ENCODE measurements at places on chromosomes 3 and 15.

DNA sequence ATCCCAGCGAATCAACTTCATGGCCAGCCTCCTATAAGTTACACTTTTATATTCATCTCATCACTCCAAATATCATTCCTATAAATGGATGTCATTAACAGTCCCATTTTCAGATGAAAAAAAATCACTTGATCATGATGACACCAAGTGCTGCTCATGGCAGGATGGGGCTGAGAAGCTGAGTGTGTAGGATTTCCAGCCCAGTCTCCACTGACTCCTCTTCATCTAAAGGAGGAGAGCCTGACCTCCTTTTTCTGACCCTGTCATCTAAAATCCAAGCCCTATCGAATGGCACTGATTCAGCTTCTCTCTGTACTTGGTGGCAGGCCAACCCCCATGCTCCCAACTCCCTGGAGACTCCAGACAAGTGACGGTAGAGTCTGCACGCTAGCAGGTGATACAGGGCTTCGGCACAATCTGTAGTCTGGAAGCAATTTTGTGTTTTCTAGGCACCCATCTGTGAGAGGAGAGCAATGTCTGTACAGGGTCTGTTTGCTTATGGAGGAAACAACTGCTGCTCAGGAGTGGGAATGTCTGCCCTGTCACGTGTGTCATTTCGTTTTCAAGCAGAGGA lies 103.2 kb downstream of the EPHB1 start:
- H3K27ac ChIP-seq = no peak overlapping the region
- no peak overlapping the region for H3K4me3 ChIP-seq
- no peaks in the 10 kb centered on the region for H3K4me1 ChIP-seq
- H3K27me3 ChIP-seq = no peaks in the 10 kb centered on the region

GRCh38 chr15:97791824-97792792 lies 168.4 kb upstream of the ARRDC4 start:
- H3K27me3 ChIP-seq = no peaks in the 10 kb centered on the region
- H3K36me3 ChIP-seq = no peaks in the 10 kb centered on the region
- no peak overlapping the region for H3K27ac ChIP-seq
- no peak for DNase-seq
- H3K4me1 ChIP-seq = no peaks in the 10 kb centered on the region

GRCh38 chr3:34141841-34142337 lies 343.5 kb downstream of the PDCD6IP start:
- no peaks in the 10 kb centered on the region for H3K36me3 ChIP-seq
- DNase-seq = no peak
- no peak overlapping the region for H3K27ac ChIP-seq
- H3K27me3 ChIP-seq = no peaks in the 10 kb centered on the region
- no peak overlapping the region for H3K4me3 ChIP-seq

- H3K4me1 ChIP-seq = no peaks in the 10 kb centered on the region
- H3K36me3 ChIP-seq = peaks cover 19% of the 10 kb centered on the region
- H3K4me3 ChIP-seq = no peak overlapping the region
- H3K27ac ChIP-seq = no peak overlapping the region
- no peaks in the 10 kb centered on the region for H3K27me3 ChIP-seq
These were observed 45.1 kb downstream of the SEC22A start for GRCh38 chr3:123246866-123247265.

DNA sequence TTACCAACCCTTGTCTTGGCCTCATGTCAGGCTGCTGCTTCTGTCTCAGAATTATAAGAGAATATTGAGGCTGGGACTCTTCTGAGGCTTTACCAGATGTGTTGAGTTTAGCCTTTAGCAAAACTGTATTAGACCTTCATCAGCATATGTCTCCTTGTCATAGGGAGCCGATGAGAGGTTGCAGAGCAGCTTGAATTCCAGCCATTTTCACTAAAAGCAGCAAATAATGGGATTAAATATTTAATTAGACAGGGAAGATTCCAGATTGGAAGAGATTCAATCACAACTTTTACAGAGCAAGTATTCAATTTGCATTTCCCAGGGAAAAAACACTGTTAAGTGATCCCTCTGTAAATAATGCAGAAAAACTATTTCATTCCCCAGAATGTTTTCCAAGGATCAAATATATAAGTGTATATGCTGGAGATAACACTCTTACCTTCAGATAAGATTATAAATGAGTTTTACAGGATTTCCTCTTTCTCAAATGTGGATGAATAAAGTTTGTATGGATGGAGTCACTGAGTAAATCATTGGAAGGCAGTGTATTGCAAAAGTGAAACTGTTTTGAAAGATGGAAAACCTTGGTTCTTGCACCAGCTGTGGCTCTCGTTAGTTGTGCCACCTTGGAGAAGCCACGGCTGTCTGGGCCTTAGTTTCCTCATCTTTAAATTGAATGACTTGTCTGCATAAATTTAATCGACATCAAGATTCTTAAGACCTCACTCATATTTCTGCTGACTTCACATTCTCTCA lies 466.4 kb upstream of the SGO1 start:
- H3K4me1 ChIP-seq = no peaks in the 10 kb centered on the region
- H3K27me3 ChIP-seq = no peaks in the 10 kb centered on the region
- DNase-seq = no peak
- H3K27ac ChIP-seq = no peak overlapping the region
- no peak overlapping the region for H3K4me3 ChIP-seq
- no peaks in the 10 kb centered on the region for H3K36me3 ChIP-seq

GRCh38 chr3:119195911-119196310 lies 22.5 kb downstream of the UPK1B start:
- H3K4me1 ChIP-seq = no peaks in the 10 kb centered on the region
- no peak overlapping the region for H3K4me3 ChIP-seq
- H3K36me3 ChIP-seq = no peaks in the 10 kb centered on the region
- no peaks in the 10 kb centered on the region for H3K27me3 ChIP-seq

GRCh38 chr3:20280257-20280656 lies 94.3 kb upstream of the SGO1 start:
- DNase-seq = peak; percentile 27
- H3K27ac ChIP-seq = no peak overlapping the region
- H3K4me3 ChIP-seq = no peak overlapping the region
- no peaks in the 10 kb centered on the region for H3K27me3 ChIP-seq
- H3K36me3 ChIP-seq = no peaks in the 10 kb centered on the region

GRCh38 chr3:4928277-4928789 lies 50.9 kb upstream of the BHLHE40 start:
- no peak for DNase-seq
- H3K27ac ChIP-seq = no peak overlapping the region
- no peaks in the 10 kb centered on the region for H3K36me3 ChIP-seq
- H3K4me1 ChIP-seq = no peaks in the 10 kb centered on the region
- H3K27me3 ChIP-seq = no peaks in the 10 kb centered on the region
- H3K4me3 ChIP-seq = no peak overlapping the region

GRCh38 chr3:61157414-61157813 lies 93.8 kb downstream of the FHIT start:
- no peak for DNase-seq
- no peaks in the 10 kb centered on the region for H3K36me3 ChIP-seq
- H3K27ac ChIP-seq = no peak overlapping the region
- H3K27me3 ChIP-seq = no peaks in the 10 kb centered on the region

- H3K27ac ChIP-seq = no peak overlapping the region
- DNase-seq = no peak
- H3K27me3 ChIP-seq = no peaks in the 10 kb centered on the region
- H3K4me3 ChIP-seq = no peak overlapping the region
These were observed 153.3 kb downstream of the NUP210 start for GRCh38 chr3:13266651-13267362.

DNA sequence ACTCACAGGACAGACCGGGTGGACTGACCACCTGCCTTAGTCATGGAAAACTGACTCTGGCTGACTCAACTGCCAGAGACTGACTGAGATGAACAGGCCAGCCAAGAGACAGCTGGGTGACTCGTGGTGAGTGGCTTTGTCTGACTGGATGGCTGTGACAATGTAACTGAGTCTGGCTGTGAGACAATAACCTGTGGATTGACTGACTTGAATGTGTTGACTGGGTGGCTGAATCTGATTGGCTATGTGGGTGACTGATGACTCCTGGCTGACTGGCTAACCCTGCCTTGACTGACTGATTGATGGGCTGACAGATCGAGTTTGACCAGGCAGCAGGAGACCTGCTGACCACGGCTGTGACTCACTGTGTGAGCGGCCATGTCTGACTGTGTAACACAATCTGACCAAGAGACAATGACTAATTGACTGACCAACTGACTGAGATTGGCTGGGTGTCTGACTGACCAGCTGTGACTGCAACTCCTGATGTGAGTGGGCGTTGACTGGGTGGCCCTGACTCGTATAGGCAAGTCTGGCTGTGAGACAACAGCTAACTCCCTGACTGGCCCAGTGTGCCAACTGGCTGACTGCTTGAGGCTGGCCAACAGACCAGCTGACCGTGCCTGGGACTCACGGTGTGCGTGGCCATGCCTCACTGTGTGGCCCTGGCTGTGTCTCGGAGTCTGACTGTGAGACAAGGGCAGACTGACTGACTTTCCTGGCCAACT lies 509.1 kb downstream of the SHQ1 start:
- no peaks in the 10 kb centered on the region for H3K36me3 ChIP-seq
- H3K4me1 ChIP-seq = peaks cover 3% of the 10 kb centered on the region
- no peak overlapping the region for H3K27ac ChIP-seq
- no peak overlapping the region for H3K4me3 ChIP-seq
- no peak for DNase-seq

GRCh38 chr15:78739206-78739605 lies 72.1 kb downstream of the ADAMTS7 start:
- H3K4me3 ChIP-seq = no peak overlapping the region
- H3K27me3 ChIP-seq = no peaks in the 10 kb centered on the region
- no peaks in the 10 kb centered on the region for H3K36me3 ChIP-seq

GRCh38 chr3:104291437-104291851 lies 1075.3 kb upstream of the ALCAM start:
- no peaks in the 10 kb centered on the region for H3K4me1 ChIP-seq
- no peaks in the 10 kb centered on the region for H3K27me3 ChIP-seq
- H3K27ac ChIP-seq = no peak overlapping the region
- H3K4me3 ChIP-seq = no peak overlapping the region
- no peaks in the 10 kb centered on the region for H3K36me3 ChIP-seq

DNA sequence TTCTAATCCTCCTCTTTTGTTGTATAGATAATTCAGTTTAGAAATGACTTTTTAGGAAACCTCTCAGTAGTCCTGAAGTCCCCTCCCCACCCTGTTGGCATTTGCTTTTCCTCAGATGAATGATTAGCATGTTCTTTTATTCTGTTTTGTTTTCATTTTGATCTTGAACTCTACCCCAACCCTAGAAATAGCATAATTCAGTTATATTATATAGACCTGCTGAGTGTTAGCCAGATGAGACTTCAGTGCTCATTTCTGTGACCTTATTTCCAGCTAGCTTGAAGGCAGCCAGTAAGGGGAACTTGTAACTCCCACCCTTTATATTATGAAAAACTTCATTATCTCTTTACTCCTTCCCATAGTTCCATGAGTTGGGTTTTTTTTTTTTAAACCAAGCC lies 41.2 kb downstream of the SNRK start:
- no peak overlapping the region for H3K27ac ChIP-seq
- peaks cover 1% of the 10 kb centered on the region for H3K36me3 ChIP-seq
- H3K4me3 ChIP-seq = no peak overlapping the region

DNA sequence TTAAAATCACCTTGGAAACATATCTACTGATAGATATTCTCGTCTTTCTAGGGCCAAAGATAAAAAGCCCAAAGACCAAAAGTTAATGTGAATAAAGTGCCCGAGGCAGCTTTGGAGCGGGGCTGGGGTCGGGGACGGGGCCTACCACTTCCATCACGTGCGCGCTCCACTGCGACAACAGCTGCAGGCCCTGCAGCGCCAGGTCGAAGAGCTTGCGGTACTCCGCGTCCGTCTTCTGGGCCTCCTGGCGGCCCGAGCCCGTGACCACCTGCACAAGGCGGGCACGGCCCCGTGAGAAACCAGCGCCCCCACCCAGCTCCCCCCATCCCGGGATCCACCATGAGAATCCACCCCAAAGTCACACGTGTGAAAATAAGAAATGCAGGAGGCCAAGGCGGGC lies 52.4 kb downstream of the CYFIP1 start:
- no peak overlapping the region for H3K27ac ChIP-seq
- no peak overlapping the region for H3K4me3 ChIP-seq
- H3K27me3 ChIP-seq = no peaks in the 10 kb centered on the region
- H3K36me3 ChIP-seq = peaks cover 34% of the 10 kb centered on the region
- H3K4me1 ChIP-seq = no peaks in the 10 kb centered on the region

Data from common myeloid progenitor, CD34-positive (primary cell).